Fibroblast of skin of left quadriceps (primary cell): ENCODE measurements at places on chromosomes 7 and 10.
A peak's percentile ranks its signal among the peaks of the same experiment; 100 is the strongest.

DNA sequence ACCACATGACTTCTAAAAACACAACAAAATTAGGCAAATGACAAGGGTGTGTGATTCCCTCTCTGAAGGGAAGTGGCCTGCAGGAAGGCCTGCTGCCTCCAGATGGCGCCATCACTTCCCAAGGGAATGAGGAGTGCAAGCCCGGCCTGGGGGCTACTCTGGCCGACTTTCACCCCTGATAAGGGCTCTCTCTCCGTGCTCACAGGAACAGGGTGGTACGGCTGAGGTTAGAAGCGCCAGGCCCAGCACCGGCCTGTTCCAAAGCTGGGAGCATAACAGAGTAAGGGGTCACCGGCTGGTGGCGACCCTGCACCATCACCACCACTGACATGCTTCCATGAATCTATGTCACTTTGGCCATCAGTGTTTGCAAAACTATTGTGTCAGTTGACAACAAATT lies 13.1 kb downstream of the RBP3 start:
- DNase-seq, result no peak

GRCh38 chr10:99534939-99535763 lies 2.4 kb downstream of the NKX2-3 start:
- no peak for DNase-seq

- no peak for DNase-seq
Observed at GRCh38 chr7:14666304-14666703, 236.2 kb downstream of the DGKB start.

GRCh38 chr7:113092762-113093161 lies 6.1 kb upstream of the GPR85 start:
- no peak for DNase-seq

DNA sequence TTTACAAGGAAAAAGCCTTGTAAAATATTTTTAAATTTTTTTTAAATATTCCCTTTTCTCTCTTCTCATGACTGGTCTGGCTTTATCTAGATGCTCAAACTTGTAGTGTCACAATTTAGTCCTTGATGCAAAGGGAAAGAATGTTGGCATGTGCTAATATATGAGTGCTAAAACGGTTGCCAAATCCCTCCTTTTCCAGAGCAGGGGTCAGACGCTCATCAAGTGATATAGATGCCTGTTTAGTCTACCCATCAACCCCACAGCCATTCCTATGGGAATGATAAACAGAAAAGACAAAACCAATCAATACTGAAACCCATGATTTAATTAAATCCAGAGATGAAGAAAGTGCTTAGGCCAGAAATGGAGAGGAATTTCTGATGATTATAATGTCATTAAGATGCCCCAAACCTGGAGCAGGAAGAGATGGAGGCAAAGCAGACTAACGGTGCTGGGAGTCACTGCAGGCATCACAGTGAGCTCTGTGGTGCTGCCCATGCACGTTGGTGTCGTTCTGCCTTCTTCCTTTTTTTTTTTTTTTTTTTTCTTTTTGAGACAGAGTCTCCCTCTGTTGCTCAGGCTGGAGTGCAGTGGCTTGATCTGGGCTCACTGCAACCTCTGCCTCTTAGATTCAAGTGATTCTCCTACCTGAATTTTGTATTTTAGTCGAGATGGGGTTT lies 210.1 kb upstream of the STK17A start:
- peak; percentile 36 for DNase-seq

DNA sequence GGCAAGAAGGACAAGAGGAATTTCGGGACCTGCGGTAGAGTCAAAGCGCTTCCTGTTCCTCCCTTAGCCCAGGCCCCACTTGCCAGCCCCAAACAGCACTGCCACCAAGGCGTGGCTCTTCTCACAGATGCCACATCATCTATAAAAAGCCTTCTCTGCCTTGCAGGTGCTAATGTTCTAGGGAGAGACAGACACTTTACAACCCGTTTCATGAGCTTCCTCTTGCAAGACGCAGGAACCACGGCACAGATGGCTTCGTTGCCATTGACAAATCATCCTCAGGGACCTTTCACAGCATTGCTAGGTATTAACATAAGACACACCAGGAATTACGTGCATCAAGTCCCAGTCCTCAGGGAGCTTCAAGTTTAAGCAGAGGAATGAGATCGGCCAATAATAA lies 180.9 kb downstream of the JCAD start:
- no peak for DNase-seq

DNA sequence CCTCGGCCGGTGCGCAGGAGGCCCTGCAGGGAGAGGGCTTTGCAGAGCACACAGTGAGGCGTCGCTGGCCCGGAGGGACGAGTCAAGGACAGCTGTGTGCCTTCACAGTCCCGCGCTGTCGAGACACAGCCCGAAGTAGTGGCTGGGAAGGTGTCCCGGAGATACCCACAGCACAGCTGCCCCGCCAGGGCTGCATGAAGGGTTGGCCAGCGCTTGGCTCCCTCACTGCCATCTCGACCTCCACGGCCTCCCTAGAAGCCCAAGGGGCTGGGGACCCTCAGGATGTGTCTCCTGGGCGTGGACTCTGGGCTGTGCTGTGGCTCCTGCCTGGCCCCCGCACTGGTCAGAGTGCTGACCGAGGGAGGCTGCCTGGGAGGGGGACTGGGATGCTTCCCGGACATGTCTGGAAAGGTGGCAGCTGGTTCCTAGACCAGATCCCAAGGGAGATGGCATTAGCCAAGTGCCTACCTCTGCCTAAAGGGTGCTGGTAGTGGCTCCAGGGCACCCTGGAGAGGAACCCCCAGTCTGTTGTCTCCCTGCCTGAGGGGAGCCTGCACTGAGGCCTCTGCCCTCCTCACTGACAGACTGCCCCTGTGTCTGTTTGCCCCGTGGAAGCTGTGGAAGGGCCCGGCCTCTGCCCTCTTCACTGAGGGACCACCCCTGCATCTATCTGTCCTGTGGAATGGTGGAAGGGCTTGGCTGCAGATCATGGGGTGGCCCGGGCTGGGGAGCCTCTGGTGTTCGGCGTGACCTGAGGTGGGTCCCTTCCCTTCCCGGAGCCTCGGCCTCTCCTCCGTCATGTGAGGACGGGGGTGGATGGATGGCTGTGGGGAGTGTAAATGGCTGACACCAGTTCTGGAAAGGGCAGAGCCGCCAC lies 5.8 kb downstream of the ELFN1 start:
- no peak for DNase-seq

DNA sequence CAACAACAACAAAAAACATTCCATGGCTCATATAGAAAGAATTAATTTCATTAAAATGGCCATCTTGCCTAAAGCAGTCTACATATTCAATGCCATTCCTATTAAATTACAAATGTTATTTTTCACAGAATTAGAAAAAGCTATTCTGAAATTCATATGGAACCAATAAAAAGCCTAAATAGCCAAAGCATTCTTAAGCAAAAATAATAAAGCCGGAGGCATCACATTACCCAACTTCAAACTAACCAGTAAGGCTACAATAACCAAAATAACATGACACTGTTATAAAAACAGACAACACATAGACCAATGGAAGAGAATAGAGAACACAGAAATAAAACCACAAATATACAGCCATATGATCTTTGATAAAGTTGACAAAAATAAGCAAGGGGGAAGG lies 330.4 kb downstream of the KIF20B start:
- DNase-seq, result no peak

DNA sequence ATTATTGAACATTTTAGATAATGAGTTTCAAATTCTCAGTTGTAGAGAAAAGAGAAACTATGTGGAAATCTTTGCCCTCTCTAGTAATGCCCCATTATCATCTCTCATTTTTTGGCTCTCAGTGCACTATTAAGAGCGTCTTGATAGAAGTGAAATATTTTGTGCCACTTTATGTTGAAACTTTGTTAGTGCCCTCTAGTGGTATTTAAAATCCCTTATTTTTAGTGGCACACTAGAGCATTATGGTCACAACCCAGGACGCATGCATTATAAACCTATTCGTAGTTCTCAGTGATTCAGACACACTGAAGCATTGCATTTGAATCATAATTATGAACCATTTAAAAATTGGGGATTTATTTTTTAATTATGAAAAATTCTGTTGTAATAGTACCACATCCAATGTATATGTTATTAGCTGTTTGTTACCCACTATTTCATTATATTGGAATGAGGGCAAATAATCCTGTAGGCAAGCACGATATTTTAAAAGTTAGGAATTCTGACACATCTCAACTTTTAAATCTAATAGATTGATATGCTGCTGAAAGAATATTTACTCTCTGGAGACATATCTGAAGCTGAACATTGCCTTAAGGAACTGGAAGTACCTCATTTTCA lies 21.9 kb downstream of the PDCD4 start:
- DNase-seq, result no peak

GRCh38 chr10:95459446-95460045 lies 101.6 kb downstream of the SORBS1 start:
- no peak for DNase-seq

DNA sequence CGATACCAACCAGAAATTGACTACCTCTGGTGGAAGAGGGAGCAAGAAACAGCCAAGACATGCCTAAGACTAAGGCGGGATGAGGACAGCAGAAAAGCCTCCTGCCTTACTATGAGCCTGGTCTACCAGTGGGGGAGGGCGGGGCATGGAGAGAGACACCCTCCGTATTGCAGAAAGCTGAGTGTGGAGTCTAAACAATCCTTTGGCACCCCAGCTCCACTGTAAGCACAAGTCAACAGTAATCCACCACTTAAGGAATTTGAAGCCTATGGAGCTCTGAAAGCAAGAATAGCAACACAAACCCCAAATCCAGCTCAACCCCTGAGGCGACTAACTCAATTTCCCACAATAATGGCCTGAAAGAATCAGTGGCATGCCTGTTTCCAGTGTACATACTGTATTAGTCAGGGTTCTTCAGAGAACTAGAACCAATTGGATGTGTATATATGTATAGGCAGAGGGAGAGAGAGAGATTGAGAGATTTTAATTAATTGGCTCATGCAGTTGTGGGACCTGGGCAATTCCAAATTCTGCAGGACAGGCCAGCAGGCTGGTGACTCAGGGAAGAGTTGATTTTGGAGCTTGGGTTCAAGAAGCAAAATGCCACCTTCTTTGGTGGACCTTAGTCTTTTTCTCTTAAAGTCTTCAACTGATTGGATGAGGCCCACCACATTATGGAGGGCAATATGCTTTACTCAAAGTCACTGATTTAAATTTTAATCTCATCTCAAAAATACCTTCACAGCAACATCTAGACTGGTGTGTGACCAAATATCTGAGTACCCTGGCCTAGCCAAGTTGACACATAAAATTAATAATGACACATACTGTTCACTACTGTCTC lies 13.5 kb downstream of the PPIF start:
- DNase-seq, result no peak

GRCh38 chr10:97851341-97852001 lies 1.8 kb downstream of the GOLGA7B start:
- DNase-seq, result no peak

DNA sequence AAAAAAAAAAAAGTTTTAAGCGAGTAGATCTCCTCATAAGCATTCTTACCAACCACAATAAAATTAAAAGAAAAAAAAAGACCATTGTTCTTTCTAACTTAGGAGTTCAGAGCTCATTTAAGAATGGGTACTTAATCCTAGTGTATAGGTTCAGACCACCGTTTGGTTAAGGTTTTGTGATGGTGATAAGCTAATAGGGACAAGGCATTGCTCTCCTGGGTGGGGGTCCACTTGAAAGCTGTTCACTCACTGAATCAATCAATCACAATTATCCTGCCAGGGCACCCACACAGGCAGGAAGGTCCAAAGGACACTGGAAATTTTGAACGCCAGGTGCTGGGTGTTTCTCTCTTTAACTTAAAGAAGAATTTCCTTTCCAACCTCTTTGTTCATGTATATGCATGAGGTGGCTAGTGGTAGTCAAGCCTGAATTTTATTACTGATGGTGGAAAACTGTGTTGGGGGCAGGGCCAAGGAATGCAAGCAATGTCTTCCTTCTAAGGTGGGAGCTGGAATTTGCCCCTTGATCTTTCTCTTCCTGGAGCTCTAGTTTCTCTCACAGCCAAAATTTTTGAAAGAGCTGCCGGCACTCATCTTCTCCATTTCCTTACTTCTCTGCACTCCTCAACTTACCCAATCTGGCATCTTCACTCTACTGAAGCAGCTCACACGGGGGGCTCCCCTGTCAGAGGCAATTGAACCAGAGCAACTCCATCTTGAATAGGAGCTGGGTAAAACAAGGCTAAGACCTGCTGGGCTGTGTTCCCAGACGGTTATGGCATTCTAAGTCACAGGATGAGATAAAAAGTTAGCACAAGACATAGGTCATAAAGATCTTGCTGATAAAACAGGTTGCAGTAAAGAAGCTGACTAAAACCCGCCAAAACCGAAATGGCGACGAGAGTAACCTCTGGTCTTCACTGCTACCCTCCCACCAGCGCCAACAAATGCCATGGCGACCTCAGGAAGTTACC lies 7.5 kb upstream of the FAM131B start:
- DNase-seq, result no peak

DNA sequence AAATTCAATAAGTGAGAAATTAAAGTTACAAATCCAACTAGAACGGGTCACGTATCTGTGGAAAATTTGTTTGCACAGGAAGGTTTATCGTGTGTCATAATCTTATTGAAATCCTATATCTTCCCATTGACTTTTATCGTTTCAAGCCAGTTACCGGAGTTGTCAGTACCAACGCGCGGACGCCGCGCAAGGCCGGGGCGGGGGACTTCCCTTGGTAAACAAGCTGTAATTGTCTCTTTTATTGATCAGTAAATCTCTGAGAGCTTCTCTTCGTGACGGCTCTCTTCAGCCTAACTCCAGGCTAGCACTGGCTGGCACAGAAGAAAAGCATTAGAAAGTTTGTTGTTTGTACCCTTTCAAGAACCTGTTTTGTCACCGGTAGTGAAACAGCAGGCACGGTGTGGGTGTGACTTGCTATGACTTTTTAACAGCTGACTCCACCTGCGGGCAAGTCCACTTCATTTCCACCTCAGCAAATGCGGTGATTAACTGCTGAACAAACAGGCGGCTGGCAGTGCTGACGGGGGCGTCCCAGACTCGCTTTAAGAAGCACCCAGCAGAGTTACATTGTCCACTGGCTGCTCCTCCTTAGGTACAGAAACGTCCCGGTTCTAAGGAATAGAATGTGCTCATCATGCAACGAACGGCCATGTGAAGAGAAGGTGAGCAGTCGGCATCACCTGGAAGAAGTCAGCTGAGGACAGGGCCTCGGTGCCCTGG lies 215.8 kb downstream of the MAD1L1 start:
- DNase-seq, result no peak

DNA sequence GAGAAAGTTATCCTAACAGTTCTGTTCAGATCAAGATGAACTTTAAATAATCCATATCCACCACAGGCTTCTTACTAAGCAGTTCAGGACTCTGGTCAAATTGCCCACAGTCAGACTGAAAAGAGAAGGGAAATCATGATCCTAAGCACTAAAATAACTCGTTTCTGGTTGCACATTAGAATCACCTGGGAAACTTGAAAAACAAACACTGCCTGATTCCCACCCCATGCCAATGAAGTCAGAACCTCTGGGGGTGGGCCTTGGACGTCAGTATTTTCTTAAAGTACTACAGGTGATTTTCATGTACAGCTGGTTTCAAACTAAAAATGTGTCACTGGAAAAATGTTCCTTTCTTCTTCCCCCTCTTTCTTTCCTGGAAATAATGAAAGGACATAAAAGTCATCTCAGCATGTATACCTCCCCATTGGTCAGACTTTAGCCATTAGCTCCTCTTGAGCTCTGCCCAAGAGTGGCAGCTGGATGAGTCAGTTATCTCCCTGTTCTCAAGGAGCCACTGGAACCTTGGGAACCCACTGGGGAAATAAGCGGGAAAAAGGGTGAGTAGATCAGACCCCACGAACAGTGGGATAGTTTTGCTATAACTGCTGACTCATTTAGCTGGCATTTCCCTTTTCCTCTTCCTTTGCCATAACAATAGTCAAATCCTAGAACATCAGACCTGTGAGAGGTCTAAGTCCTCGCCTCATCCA lies 75.3 kb upstream of the IL6 start:
- DNase-seq, result no peak
